Midbrain (tissue), 1 donor: ENCODE measurements at places on chromosomes 2 and 18.

DNA sequence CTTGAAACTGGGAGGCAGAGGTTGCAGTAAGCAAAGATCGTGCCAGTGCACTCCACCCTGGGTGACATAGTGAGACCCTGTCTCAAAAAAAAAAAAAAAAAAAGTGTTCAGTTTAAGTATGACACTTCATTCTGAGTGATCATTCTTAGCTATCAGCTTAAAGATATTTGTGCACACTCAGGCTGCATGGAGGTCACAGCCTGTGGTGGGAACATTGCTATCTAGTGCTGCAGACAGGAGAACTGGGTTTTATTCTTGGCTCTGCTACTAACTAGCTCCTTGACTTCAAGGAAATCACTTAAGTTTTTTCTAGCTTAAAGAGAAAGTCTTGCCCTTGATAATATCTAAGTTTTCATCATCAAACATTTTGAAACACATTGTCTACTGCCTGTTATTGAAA is 391.3 kb upstream of the CDH7 start:
- no peak for DNase-seq

- DNase-seq, result no peak
These were observed 50.1 kb upstream of the MYCN start for GRCh38 chr2:15890124-15890754.

DNA sequence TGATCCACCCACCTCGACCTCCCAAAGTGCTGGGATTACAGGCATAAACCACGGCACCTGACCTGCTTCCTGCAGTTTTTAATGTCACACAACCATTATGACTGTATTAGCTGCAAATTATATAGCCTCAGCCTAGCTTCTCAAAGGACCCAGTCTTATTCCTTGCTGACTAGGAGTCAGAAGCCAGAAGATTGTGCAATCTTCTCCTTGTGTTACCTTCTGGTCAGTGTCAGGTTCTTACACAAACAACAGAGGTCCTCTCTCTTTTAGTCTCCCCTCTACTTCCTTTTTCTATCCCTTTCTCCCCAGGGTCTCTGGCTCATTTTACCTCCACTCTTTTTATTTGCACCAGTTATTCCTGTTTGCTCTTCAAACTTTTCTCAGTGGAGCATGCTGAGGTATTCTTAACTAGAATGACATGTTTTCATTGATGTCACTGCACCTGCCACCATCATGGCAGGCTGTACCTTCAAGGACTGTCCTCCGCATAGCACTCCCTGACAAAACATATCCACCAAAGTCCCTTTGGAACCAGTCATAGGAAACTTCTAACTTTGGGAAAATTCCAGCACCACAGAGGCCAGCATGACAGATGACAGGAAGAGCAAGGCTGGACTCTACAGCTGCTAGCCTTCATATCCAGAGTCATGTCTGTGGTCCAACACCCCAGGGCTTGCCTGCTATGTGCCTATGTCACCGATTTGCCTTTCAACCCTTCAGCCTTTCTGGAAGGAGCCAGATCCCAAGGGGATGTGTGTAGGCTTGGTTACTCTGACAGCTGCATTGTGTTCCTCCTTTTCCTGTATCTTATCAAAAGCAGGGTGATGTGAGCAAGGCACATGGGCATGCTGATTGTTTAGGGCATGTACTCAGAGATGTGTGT is 45.2 kb upstream of the EPC2 start:
- DNase-seq, result no peak

- DNase-seq, result no peak
These were observed 87.4 kb downstream of the FAM210A start for GRCh38 chr18:13638719-13639595.

GRCh38 chr18:51383116-51383515 is 185.6 kb upstream of the MEX3C start:
- DNase-seq, result no peak

DNA sequence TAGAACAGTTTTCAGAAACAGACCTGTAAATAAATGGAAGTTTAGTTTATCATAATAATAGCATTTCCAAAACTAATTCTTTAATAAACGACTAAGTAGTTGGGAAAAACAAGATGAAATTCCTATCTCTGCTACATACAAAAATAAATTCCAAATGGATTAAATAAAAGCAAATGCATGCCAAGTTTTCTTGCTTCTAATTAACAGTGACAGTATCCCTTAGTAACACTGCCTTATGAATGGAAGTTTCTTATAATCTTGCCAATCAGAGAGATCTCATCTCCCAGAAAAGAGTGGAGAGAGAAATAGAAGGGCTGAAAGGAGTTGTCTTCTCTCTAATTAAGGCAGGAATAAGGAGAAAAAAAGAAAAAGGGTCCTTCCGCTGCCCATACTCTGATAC is 133.9 kb downstream of the GFPT1 start:
- DNase-seq, result no peak

GRCh38 chr2:108271691-108272253 is 16.9 kb upstream of the SULT1C2 start:
- DNase-seq, result no peak

DNA sequence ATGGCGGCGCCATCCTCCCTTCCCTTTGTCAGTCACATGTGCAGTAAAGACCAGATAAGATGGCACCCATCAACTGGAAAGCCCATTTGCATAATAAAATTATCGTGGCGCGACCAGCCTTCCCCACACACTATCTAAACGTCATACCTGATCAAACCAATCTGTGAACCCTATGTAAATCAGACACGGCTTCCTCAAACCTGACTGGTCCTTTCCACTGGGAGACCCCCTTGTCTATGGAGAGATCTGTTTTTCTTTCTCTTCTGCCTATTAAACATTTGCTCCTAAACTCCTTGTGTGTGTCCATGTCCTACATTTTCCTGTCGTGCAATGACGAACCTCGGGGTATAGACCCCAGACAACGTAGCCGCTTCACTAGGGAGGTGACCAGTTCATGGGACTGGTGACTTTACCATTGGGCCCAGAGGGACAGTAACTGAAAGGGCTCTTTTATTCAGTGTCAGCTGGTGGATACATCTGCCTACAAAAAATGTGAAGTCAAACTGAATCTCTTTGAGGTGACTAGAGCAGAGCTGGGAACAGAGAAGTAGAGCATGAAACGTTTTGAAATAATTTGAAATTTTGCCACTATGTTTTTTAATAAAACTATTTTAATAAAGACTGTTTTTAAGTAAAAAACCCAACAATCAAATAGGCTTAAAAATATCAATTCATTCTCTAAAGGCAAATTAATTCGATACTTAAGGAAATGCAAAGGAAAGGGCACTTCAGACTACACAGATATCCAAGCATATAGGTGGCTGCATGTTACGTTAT is 87.5 kb downstream of the SOCS6 start:
- no peak for DNase-seq

- DNase-seq, result no peak
These were observed 39.4 kb downstream of the PXDN start for GRCh38 chr2:1704631-1705556.

DNA sequence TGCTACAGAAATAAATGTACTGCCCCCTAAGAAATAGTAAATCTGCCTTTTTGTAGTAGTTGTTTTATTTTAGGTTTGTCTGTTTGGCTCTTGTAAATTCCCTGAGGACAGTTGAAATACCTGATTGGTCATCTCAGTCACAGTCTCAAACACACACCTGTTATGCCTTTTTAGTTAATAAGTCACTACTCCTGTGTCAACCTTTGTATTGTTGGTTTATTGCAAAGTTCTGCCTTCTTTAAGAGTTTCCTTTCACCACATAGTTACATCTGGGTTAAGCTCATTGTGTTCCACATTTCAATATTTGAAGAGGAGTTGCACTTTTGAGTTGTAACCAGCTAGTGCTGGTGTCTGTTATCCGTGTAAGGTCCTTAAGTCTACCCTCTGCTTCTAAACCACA is 198.7 kb downstream of the CCDC85A start:
- no peak for DNase-seq

GRCh38 chr2:60552078-60552850 is 1.2 kb downstream of the BCL11A start:
- DNase-seq, result no peak

DNA sequence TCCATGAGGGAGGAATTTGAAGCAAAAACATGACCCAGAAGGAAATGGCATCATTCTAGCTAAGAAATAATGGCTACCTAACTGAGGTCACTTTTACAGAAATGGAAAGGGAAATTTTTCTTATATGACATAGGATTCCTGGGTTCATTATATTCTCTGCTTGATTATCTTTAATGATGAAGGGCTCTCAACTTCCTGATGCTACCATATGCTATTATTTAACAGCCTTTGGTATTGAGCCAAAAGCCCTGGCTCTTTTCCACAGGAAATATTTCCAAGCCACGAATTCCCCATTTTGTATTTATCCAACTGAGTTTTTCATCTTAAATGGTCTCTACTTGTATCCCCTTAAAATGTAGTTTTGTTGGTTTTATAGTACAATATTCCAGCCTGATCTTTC is 63.2 kb upstream of the NPAS2 start:
- no peak for DNase-seq

DNA sequence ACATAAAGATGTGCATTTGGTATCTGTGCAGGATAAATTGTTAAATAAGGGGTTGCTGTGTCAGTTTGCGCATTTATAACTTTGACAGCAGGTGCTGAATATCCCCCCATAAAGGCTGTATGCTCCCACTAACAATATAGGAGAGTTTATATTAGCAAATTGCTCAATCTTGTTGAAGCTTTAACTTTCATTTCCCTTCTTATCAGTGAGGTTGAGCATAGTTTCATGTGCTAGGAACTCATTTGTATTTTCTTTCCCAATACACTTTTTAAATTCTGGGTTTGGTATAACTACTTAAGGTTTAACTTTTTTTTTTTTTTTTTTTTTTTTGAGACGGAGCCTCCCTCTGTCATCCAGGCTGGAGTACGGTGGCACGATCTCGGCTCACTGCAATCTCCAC is 89.0 kb downstream of the FAM117B start:
- DNase-seq, result no peak

DNA sequence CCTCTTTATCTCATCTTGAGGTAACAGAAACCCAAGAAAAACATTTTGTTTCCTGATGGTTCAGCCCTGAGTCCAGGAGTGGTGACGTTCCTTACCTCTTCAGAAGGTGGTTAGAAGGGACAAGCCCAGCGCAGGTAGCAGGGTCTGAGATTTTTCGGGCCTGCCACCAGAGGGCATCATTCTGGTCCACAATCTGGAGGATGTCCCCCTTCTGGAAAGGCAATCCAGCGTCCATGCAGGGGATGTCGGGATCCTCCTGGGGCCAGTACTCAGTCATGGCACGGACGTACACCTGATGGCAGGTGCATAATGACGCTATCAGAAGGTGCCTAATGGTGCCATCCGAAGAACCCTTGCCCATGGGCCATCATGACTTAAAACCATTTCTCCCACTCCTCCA is 17.7 kb downstream of the MPP4 start:
- DNase-seq, result no peak

GRCh38 chr2:11899264-11899818 is 152.9 kb downstream of the LPIN1 start:
- no peak for DNase-seq

GRCh38 chr2:144858211-144858610 is 338.3 kb upstream of the ZEB2 start:
- DNase-seq, result no peak

DNA sequence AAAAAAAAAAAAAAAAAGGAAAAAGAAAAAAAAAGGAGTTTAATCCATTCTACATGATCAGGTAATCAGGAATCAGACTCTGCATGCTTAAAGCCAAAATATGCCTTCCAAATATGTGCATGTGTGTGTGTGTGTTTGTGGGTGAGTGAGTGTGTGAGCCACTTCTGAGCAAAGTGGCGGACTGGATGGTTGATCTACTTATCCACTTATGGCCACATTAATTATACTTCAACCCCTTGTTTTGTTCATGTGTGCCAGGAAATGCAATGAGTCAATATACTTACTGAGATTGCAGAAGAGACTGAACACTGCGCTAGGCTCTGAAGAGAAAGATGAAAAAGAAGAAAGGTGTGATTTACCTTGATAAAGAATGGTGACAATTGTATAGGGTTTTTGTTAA is 586.5 kb upstream of the NXPH2 start:
- no peak for DNase-seq

GRCh38 chr2:96231316-96231715 is 22.7 kb upstream of the STARD7 start:
- DNase-seq, result no peak
